Effector memory CD8-positive, alpha-beta T cell (primary cell): ENCODE measurements at places on chromosomes 13 and 19.

DNA sequence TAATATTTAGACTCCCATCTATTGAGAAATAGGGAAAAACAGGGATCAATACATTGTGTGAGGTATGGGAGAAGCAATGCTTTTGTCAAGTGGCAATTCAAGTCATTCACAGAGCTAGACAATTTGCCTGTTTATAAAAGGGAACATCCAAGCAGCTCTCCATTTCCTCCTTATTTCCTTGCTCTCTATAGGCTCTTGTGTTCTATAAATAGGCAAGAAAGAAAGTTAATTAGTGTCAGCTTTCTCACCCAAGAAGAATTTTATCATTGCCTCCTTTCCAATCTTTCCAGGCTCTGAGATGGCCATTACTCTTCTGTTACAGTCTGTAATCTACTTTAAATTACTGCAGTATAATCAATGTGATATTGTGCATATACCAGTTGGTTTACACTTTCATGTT is 199.9 kb downstream of the LHFPL6 start:
- H3K27ac ChIP-seq, result no peak overlapping the region
- no peak for DNase-seq
- no peak overlapping the region for H3K4me3 ChIP-seq
- H3K4me1 ChIP-seq, result no peaks in the 10 kb centered on the region

GRCh38 chr13:76848596-76848995 is 37.6 kb downstream of the KCTD12 start:
- H3K4me1 ChIP-seq, result no peaks in the 10 kb centered on the region
- no peaks in the 10 kb centered on the region for H3K36me3 ChIP-seq
- no peak overlapping the region for H3K27ac ChIP-seq
- H3K27me3 ChIP-seq, result no peaks in the 10 kb centered on the region

GRCh38 chr13:72458701-72459100 is 268.7 kb downstream of the MZT1 start:
- no peaks in the 10 kb centered on the region for H3K4me1 ChIP-seq
- no peaks in the 10 kb centered on the region for H3K27me3 ChIP-seq
- no peaks in the 10 kb centered on the region for H3K36me3 ChIP-seq

- no peaks in the 10 kb centered on the region for H3K27me3 ChIP-seq
- H3K36me3 ChIP-seq, result peaks cover 62% of the 10 kb centered on the region
- peak overlapping the region; percentile 51 for H3K27ac ChIP-seq
- no peak for DNase-seq
- H3K4me3 ChIP-seq, result no peak overlapping the region
- peaks cover 2% of the 10 kb centered on the region for H3K4me1 ChIP-seq
Observed at GRCh38 chr13:45482571-45483173, 17.9 kb downstream of the COG3 start.

DNA sequence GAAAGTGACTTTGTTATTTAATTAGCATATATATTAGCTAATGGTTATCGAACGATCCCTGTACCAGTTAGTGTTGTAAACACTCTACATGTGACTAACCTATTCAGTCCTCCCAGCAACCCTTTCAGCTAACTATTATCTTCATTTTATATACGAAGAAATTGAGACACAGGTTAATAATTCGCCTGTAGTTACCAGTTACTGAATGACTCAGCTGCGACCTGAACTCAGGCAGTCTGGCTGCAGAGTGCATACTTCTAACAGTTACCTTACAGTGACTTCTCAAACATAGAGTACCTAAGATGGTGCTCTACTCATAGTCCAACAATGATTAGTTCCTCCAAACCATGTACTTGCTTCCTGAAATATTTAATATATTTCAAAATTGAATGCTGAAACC is 117.7 kb downstream of the FNDC3A start:
- no peaks in the 10 kb centered on the region for H3K27me3 ChIP-seq
- no peak overlapping the region for H3K27ac ChIP-seq
- H3K4me1 ChIP-seq, result peaks cover 16% of the 10 kb centered on the region
- no peak for DNase-seq
- no peaks in the 10 kb centered on the region for H3K36me3 ChIP-seq

DNA sequence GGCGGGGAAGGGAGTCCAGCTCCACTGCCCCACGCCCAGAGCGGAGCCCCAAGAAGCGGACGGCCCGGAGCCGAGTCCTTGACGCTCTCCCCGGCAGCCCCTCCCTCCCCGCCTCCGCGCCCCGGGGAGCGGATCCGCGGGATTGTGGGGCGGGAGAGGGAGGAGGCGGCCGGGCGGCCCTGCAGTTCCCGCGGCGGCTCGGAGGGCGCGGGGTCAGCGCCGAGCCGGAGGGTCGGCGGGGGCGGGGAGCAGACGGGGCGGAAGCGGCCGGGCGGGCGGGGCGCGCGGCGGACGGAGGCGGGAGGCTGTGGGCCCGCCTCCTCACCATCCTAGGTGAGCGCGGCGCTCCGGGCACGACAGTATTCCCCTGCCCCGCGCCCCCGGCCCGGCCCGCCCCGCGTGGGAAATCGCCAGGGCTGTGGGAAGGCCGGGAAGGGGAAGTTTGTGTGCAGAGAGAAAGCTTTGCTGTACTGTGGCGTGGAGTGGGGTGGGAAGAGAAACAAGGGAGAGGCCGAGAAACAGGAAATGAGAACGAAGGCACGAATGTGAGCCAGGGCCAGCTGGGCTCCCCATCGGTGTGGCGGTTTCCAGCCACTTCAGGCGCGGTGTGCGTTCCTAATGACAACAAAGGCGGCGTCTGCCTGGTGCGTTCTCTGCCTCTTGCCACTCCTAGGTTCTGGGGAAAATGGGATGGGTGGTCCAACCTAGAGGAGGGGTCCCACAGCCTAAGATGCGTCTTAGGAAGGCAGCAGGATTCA is 1.3 kb upstream of the KLF12 start:
- H3K4me1 ChIP-seq, result peaks cover 15% of the 10 kb centered on the region
- H3K27ac ChIP-seq, result no peak overlapping the region
- DNase-seq, result peak; percentile 33
- peaks cover 36% of the 10 kb centered on the region for H3K36me3 ChIP-seq
- no peaks in the 10 kb centered on the region for H3K27me3 ChIP-seq

DNA sequence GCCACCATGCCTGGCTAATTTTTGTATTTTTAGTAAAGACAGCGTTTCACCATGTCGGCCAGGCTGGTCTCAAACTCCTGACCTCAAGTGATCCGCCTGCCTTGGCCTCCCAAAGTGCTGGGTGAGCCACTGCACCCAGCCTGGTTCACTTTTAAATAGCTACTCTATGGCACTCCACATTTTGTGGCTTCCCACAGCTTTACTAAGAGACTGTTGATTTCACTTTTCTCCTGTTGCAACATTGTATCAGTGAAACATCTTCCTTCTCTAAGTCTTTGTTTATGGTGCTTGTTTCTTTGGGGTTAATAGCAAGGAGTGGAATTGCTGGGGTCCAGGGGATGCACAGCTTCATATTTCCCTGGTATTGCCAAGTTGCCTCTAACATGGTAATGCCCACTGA is 12.3 kb downstream of the TMEM38A start:
- H3K27ac ChIP-seq, result no peak overlapping the region
- peaks cover 12% of the 10 kb centered on the region for H3K27me3 ChIP-seq
- no peaks in the 10 kb centered on the region for H3K36me3 ChIP-seq
- no peaks in the 10 kb centered on the region for H3K4me1 ChIP-seq
- no peak for DNase-seq
